NCI-H1092 treated with DMSO at 0.1 percent for 48 hours (cell line): ENCODE measurements at places on chromosomes 4 and X.
A peak's percentile ranks its signal among the peaks of the same experiment; 100 is the strongest.

GRCh38 chr4:165378398-165378744 is 437 bp upstream of the CPE start:
- no peak for DNase-seq

DNA sequence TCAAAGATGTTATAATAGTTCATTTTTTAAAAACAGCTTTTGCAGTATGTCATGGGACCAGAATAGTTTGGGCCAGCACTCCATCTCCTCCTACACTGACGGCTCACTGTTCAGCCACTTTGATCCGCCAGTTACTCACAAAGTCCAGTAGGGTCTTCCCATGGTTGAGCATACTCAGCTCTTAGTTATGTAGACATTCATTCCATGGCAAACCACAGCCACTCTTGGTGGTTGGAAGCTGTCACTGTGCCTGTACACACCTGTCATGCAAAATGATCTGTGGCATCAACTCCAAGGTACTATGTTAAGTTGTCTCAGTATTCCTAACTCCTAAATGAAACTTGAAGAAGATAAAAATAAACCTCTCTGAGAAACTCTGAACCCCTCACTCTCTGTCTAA is 127.2 kb downstream of the NR3C2 start:
- no peak for DNase-seq

DNA sequence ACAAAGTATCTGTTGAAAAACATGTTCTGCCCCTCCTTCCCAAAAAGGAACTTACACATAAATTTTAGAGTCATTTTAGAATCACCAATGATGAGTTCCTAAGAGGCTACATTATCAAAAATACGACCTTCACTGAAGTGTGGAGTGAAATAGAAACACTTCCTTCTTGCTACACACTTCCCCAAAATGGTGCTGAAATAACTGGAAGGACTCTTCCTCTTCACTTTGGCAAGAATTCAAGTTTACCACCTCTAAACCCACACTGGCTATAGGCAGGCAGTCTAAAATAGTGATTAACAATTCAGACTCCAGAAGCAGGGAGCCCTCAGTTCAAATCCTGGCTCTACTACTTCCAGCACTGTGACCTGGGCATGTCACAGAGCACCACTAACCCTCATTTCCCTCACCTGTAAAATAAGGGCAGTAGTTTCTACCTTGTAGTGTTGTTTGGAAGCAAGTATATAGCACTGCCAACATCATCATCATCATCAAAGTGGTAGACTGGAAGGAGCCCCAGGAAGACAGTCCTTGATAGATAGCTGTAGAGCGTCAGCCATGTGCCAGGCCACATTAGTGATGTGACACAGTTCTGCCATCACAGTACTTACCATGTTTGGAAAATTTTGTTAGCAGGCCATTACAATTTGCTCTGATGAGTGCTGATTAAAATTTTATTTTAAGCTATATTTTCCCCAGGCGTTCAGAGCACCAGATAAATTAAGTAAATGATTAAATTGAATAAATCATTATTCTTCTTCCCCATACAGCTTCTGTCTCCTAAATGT is 103.3 kb downstream of the PARM1 start:
- no peak for DNase-seq

DNA sequence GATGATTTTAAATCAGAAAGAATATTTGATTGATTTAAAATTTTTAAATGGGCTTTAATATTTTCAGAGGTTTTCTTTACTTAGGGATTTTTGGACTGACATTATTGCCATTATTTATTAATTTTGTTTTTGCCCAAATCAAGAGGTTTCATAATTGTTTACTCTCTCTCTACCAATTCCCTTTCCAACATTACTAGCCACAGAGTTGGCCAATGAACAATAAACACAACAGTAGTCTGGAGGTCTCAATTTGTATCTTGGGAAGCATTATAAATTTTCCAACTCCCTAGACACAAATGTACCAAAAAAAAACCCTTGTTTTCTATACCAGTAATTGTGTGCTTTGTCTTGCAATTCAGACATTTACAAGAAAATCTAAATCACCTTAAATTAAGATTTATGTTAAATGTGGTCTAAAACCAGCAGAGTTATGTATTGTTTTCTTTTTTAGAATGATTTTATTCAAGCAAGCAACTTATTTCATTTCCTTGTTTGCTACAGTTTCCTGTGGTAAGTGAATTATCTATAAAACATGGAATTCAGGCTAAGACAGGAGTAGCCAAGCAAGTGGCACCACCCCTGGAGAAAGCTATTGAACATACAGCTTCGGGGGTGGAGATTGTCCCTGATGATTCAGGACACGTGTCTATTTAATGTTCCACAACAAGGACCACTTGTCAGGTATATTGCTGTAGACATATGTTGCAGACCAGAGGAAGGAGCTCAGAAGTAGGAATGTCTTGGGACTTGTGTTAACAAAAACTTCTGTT is 622 bp downstream of the KLKB1 start:
- DNase-seq, result no peak

DNA sequence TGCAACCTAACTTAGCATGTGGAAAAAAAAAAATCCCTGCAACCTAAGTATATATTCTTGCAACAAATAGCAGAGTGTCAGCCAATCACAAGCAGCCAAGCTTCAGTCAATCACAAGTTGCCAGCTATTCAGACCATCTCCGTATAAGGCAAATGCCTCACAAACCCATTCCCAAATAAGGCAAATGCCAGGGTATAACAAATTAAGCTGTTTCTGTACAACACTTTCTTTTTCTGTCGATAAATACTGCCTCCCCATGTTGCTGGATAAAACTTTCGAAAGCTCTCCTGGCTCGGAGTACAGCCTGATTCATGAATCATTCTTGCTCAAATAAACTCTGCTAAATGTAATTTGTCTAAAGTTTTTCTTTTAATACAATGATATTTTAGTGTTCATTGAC is 460.7 kb upstream of the SMIM31 start:
- no peak for DNase-seq

DNA sequence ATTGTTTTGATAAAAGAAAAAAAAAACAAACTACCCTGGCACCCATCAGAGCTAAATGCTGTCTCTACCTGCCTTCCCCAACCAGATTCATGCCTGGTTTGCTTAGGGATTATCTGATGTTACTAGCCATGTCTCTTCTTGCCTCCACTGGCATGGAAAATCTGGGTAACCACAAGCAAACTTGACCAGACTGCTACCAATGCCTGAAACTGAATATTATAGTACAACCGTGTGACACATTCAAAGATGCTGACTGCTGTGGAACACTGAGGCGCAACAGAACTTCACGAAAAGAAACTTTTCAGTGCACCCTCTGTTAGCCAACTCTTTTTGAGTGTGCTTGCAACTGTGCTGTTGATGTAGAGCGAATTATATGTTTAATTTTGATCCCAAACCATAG is 228.1 kb downstream of the CBR4 start:
- DNase-seq, result no peak

- no peak for DNase-seq
Measured at GRCh38 chr4:26892480-26893150, 32.0 kb downstream of the STIM2 start.

GRCh38 chr4:1297456-1298325 is 8.0 kb downstream of the MAEA start:
- DNase-seq, result no peak

GRCh38 chrX:115642895-115643530 is 82.0 kb downstream of the PLS3 start:
- DNase-seq, result peak; percentile 42

DNA sequence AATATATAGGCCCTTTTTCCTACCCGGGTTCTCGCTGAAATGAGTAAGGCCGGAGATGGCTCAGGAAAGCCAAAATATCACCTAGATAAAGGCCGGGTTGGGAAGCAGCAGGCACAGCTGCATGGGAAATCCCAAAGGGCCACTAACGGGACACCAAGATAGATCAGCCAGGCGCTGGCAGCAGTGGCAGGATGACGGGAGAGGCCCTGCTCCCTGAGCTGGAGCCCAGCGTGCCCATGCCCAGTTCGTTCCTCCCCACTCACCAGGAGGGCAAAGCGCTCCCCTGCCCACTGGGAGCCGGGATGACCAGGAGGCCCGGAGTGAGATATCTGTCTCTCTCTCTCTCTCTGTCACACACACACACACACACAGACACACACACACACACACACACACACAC is 109.8 kb downstream of the DCTD start:
- peak; percentile 48 for DNase-seq

GRCh38 chrX:115392871-115393270 is 103.4 kb downstream of the LUZP4 start:
- DNase-seq, result no peak

DNA sequence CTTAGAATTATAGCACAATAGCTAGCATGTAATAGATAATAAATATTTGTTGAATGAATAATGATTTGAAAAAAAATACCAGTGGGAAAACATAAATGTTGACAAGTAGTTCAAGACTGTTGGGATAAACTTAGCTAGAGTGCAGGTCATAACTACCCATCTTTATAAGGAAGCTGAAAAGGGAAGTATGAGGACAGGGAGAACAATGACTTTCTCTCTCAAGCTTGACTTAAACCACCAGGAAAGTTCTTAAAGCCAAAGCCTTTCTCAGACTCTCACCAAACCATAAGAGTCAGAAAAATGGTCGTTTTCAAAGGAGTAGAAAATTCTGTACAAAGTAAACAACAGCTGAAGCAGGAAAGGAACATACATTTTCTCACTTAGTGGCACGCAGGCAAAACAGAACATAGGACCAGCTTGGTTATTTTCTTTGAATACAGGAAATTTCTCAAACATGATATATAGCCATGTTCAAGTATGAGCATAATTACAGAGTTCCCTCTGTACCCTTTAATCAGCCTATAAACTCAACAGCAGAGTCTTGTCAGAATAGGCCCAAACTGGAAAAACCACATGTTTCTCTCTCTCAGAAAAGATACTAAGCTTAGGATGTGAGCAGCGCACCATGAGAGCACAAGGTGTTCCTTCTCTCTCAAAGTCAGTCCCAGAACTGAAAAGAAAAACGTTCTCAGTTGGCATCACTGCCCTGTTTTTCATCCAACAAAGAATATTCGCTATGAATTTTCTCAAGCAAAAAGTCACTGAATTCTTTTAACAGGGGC is 28.7 kb downstream of the MAPK10 start:
- no peak for DNase-seq

- no peak for DNase-seq
Measured at GRCh38 chr4:7710576-7711306, 228.9 kb downstream of the AFAP1 start.

- no peak for DNase-seq
Measured at GRCh38 chr4:26804925-26805324, 55.7 kb upstream of the STIM2 start.

DNA sequence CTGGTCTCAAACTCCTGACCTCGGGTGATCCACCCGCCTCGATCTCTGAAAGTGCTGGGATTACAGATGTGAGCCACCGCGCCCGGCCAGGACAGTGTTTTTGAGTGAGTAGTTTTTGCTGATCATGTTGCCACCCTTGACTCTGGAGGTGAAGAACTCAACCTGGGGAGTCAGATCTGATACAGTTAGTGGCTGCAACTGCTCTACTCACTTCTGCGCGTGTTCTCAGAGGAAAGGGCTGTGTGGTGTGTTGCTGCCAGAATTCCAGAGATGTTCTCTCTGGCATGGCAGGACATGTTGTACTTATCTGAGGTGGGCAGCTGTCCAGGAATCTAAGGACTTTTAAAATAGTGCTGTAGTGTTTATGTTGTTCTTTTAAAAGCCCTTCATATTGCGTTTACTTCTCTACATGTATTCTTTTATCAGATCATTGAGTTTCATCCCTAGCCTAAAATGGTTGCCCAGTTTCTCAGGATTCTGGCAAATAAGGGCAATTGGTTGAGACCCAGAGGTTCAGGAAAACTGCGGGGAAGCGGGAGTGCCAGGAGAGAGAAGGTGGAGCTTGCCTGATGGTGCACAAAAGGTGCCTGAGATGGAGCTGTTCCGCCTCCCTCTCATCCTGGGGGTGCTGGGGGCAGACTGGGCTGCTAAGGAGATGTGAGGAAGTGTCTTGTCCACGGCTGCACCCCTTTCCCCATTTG is 97.7 kb downstream of the ARHGAP10 start:
- DNase-seq, result no peak

DNA sequence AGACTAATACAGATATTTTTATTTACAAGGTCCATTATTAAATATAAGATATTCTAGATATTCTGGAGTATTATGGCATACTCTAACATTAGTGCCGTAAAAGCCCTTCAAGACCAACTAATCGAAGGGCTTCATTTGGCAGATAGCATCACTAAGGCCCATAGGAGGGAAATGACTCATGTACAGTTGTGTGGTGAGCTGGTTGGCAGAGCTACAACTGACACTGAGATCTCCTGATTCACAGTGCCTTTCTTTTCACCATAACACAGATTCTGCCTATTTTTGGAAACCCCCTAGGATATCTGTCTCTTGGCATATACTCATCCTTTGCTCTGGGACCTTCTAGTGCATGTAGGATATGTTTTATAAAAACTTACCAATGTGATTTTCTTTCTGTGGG is 201.7 kb upstream of the AFF2 start:
- no peak for DNase-seq

- DNase-seq, result no peak
Measured at GRCh38 chrX:73977542-73978169, 326.3 kb upstream of the ZCCHC13 start.

GRCh38 chr4:142900622-142901021 is 54.5 kb upstream of the INPP4B start:
- no peak for DNase-seq

DNA sequence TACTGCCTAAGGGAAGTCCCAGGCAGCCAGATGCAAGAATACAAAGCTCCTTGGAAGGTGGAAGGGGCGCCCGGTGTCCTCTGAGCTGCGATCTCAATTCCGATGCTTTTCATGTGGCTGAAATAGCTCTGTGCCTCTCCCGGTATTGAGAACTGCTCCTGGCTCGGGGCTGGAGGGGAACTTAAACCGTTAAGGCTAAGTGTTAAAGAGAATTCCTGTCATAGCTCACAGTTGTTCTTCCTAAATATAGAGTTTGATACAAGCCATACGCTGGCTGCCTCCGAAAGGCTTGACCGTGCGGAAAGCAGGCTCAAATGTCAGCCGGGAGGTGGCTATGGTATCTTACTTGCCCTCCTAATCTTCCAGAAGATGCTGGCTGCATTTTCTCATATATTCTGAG is at the start of gene SMPX:
TSS of gene SMPX (minus strand) at position 157 of the 400 bp plus-strand sequence. CDS start 3,826 bp downstream, outside the sequence.
- DNase-seq, result no peak

DNA sequence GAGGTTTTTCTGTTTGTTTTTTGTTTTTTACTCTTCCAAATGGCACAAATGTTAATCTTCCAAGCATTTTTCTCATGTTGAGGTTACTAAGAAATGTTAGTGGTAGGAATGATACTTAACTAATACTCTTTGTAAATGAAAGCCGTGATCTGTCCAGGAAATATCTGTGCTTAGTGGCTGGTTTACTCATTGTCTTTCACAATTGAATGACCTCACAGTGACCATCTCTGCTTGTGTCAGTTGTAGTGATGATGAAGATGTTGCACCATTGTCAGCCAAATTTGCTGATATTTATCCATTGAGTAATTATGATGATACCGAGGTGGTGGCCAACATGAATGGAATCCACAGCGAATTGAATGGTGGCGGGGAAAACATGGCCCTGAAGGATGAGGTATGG is 93.5 kb downstream of the TNIP2 start:
- DNase-seq, result no peak
